Neural crest cell (in vitro differentiated cells): ENCODE measurements at places on chromosomes 12 and 14. TPM values are rescaled to one million over a fixed set of nuclear protein-coding genes. Genes with fewer than 3 reads are reported as not detected.

Gene PIWIL1
- not detected in 2 replicates for total RNA-seq

Gene ASB2
- total RNA-seq = 3.0 and 3.5 TPM in 2 replicates

Gene ARF6
- 55.8 and 58.0 TPM in 2 replicates for total RNA-seq

Gene MYF5
- total RNA-seq = not detected in 2 replicates

Gene CEBPE
- not detected in 2 replicates for total RNA-seq

Gene TUNAR
- total RNA-seq = 4.4 and 4.7 TPM in 2 replicates

Gene BDKRB1
- total RNA-seq = not detected in 2 replicates

GRCh38 chr12:5466521-5466960, 34.6 kb downstream of the NTF3 start:
- peaks cover 2% of the 10 kb centered on the region for H3K27me3 ChIP-seq
- no peak for DNase-seq
- H3K36me3 ChIP-seq = no peaks in the 10 kb centered on the region
- no peak overlapping the region for H3K4me3 ChIP-seq

GRCh38 chr12:124797321-124797720, 66.3 kb downstream of the SCARB1 start:
- DNase-seq = no peak
- peak overlapping the region; percentile 98 for H3K27ac ChIP-seq

DNA sequence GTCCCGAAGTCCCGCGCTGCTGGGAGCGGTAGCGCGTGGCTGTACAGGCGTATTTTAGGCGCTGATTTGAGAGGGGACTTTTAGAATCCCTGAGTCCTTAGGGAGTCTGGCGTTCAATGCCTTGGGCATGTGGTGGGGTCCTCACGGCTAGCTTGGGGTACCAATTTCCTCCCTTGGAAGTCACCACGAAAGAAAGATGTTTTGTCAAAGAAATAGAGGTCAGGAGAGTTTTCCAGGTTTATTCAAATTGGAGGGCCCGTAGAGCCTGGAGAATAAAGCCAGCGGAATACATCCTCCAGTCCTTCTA, 63.9 kb downstream of the KLHL28 start:
- peaks cover 20% of the 10 kb centered on the region for H3K4me1 ChIP-seq
- H3K36me3 ChIP-seq = peaks cover 5% of the 10 kb centered on the region
- no peak for DNase-seq
- H3K27ac ChIP-seq = peak overlapping the region; percentile 90

DNA sequence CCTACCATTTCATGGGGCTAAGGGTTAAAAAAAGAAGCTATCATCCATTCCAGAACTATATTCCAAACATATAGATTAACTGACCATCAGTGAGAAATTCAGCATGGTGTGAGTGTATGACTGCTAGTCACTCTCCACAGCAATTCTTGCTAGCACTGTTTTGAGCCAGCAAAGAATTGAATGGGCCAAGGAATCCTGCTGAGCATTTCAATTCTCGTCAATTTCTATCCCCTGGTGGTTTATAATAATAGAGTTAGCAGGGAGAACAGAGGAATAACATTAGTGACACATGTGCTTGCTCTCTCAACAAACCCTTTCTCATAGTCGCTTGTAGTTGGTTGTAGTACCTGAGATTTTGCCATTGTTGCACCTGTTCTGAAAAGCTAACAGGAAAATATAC, 7.2 kb downstream of the MBIP start:
- no peaks in the 10 kb centered on the region for H3K27me3 ChIP-seq
- H3K4me3 ChIP-seq = no peak overlapping the region
- peaks cover 15% of the 10 kb centered on the region for H3K4me1 ChIP-seq
- DNase-seq = no peak
- H3K27ac ChIP-seq = no peak overlapping the region

DNA sequence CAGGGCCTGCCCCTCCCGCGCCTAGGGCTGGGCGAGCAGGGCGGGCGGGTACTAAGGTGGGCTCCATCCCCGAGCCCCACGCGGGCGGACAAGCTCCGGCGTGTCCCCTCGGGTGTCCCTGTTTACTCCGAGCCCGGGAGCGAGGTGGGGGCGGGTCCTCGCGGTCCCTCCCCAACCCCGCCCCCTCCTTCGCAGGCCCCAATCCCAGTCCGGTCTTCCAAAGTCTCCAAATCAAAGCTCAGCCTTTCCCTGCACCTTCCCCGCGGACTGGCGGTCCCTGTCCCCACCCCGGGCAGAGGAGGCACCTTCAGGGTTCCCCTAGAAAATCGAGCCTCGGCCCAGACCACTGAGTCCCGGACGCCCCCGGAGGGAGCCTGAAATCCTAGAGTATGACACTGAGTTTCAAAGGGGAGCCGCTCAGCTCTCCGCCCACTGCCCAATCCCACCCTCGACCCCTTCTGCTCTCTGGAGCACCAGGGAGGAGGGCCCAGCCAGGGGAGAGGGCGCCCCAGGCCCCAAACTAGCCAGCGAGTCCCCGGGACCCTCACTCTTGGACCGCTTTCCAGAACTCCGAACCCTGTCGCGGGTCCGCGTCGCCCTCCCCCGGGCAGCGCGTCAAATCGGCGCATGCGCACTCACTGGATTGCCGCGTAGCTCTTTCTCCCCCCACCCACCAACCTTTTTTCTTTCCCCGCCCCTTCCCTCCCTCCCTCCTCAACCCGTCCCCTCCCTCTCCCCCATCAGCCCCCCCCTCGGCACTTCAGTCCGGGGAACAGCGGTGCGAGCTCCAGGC, at the start of gene LRP1:
TSS of gene LRP1 (plus strand) at position 758 of the 793 bp plus-strand sequence. CDS start 482 bp downstream, outside the sequence.
- peaks cover 37% of the 10 kb centered on the region for H3K4me1 ChIP-seq
- peaks cover 19% of the 10 kb centered on the region for H3K27me3 ChIP-seq
- no peaks in the 10 kb centered on the region for H3K36me3 ChIP-seq
- H3K4me3 ChIP-seq = peak within 1 kb of the TSS; percentile 95
- H3K27ac ChIP-seq = no peak within 1 kb of the TSS

DNA sequence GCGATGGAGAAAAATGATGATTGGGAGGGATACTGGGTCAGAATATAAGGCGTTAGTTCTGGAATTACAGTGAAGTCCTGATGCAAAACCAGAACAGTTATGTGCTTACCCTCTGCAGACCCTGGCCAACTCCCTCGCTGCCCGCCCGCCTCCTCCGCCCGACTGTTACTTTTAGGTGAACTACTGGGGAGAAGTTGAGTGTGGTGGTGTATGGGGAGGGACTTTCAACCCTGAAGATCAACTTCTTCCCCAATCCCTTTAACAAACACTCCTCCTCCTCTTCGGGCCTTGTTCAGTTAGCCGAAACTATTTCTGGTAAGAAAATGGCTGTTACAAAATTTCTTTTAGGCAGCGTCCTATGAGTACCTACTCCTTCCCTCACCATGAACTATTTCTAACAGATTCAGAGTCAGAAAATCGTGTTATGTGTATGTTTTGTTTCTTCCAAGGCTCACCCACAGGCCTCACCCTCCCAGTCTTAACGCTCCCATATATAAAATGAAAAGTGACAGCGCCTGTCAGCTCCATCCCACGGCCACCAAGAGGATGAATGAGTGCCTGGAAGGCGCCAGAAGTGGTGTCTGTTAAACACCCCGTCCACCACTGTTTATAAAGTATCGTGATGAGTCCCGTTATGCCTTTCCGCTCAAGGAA, 1.3 kb downstream of the FBXO33 start:
- H3K27me3 ChIP-seq = no peaks in the 10 kb centered on the region
- H3K4me3 ChIP-seq = peak overlapping the region; percentile 94
- H3K27ac ChIP-seq = peak overlapping the region; percentile 87
- H3K36me3 ChIP-seq = no peaks in the 10 kb centered on the region

DNA sequence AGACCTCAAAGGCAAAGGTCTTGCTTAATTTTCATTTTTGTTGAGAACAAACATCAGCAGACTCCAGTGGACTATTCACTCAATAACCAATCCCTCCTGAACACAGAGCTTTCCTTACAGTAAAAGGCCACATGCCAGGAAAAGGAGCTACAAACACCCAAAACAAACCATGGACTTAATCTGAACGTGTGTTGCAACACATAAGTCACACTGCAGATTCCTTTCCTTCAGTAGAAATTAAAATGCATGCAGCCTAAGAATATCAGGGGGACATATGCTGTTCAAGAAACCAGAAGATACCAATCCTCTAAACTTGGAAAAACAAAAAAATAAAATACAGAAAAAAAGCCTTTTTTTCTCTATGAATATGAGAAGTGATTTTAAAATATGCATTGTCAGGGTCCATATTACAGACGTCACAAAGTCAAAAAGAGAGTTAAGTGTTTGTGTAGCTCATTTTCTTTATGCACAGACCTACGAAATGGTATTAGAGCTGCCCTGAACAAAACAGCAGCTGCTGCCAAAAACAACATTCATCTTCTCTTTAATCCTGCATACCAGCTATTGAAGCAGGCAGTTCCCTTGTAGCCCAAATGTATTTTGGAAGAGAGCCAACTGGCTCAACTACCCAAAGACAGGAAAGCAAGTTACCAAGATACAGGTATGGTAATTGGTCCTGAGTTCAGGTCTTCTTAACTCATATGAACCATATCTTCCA, 26.2 kb downstream of the KITLG start:
- H3K4me1 ChIP-seq = peaks cover 21% of the 10 kb centered on the region
- no peaks in the 10 kb centered on the region for H3K36me3 ChIP-seq
- no peak overlapping the region for H3K27ac ChIP-seq
- H3K4me3 ChIP-seq = no peak overlapping the region
- no peak for DNase-seq
- no peaks in the 10 kb centered on the region for H3K27me3 ChIP-seq

DNA sequence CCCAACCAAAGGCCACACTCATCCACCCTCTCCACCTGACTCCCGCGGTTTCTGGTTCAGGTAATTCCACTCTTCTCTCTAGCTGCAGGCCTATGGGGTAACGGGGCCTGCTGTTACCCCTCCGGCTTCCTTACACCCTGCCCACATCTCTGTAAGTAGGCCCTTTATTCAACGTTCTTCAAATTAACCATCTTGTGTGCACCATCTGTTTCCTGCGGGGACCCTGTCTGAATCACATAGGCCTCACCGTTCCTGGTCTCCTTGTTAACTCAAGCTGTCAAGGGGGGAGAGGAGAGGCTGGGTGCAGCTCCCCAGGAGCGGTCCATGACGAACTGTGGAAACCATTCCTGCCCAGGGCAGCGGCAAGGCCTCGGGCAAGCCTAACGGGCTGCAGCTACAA, 9.3 kb upstream of the DLK1 start:
- peaks cover 35% of the 10 kb centered on the region for H3K4me1 ChIP-seq
- H3K36me3 ChIP-seq = no peaks in the 10 kb centered on the region
- DNase-seq = no peak
- H3K27me3 ChIP-seq = peaks cover 2% of the 10 kb centered on the region
- H3K4me3 ChIP-seq = no peak overlapping the region
